ENCODE measurements at places on chromosomes 11 and 22.

GRCh38 chr11:113874581-113875233 lies 665 bp downstream of the USP28 start:
- DNase-seq = peak; percentile 43

DNA sequence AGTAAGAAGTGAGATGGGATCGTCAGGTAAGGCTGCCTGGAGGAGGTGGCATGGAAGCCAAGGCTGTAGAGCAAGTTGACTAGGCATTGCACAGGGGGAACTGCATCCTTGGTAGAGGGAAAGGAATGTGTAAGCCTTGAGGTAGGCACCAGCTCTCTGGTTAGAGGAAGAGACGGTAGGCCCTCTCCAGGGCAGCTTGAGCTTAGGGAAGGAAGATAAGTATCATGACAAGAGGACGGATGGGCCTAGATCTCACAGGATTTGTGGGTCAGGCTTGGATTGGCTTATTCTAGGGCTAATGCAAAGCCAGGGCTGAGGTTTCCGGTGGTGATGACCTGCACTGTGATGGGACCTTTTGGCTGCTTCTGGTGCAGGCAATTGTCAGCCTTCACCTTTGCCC lies 1035.8 kb downstream of the TBC1D22A start:
- no peak for DNase-seq

GRCh38 chr11:125505492-125506080 lies 9.5 kb upstream of the FEZ1 start:
- DNase-seq = no peak

DNA sequence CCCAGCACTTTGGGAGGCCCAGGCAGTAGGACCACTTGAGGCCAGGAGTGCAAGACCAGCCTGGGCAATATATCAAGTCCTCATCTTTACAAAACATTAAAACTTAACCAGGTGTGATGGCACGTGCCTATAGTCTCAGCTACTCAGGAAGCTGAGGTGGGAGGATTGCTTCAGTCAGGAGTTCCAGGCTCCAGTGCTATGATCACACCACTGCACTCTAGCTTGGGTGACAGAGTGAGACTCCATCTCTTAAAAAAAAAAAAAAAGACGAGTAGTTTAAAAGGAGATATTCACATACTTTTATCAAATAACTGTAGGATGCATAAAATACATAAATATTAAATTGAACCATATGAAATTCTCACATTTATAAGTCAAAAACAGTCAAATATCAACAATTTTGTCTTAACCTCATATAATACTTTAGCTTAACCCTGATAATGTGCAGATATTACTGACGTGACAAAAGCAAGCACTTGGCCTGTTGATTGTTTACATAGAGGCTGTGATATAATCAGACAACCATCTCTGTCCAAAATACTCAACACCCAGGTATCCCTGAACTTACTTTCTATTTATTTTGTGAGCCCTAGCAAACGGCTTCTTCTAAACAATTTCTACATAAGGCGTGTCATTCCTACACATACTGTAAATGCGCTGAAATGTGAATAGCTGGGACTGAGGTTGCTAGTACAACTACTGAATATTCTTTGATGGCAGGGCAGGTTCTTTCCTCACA lies 57.0 kb downstream of the PRCP start:
- DNase-seq = no peak

DNA sequence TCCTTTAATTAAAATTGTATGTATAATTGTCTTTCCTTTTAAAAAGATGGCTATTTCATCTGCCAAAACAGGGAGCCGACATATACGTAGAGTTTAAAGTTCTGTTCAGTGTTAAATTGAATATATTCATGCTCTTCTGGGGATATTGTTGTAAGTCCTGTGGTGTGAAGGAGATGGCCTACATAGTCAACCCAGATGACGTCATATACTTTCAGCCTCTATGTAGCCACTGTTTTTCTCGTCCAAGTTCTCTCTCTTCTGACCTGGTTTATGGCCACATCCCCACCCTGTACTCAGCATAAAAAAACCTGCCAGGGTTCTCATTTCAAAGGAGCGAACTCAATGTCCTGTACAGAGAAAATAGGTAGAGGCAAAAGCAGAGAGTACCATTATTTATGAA lies 509.4 kb upstream of the ARHGAP42 start:
- DNase-seq = no peak
